ENCODE measurements at places on chromosomes 7 and 10.

DNA sequence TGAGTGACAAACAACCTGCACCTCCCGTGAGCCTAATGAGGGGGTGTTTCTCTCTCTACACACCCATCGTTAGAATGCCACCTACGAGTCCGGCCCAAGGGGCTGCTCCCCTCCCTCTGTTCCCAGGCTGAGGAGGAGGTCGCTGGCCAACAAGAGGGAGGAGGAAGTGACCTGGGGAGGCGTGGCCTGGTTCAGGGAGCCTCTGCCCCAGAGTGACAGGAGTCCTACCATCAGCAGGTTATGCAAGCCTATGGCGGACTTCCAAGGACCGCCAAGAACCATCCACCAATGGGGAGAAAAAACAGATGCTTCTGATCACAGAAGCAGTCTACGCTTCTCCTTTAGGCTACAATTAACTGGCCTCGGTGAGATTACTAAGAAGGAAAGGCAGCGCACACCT, 12.3 kb upstream of the EGFR start:
- no peak for DNase-seq

- no peak for DNase-seq
These were observed 90.0 kb downstream of the CCDC71L start for GRCh38 chr7:106570948-106571418.

- DNase-seq, result no peak
These were observed 459.1 kb downstream of the PTPRN2 start for GRCh38 chr7:158128572-158128971.

GRCh38 chr7:86963599-86964230, 95.7 kb downstream of the ELAPOR2 start:
- DNase-seq, result no peak

DNA sequence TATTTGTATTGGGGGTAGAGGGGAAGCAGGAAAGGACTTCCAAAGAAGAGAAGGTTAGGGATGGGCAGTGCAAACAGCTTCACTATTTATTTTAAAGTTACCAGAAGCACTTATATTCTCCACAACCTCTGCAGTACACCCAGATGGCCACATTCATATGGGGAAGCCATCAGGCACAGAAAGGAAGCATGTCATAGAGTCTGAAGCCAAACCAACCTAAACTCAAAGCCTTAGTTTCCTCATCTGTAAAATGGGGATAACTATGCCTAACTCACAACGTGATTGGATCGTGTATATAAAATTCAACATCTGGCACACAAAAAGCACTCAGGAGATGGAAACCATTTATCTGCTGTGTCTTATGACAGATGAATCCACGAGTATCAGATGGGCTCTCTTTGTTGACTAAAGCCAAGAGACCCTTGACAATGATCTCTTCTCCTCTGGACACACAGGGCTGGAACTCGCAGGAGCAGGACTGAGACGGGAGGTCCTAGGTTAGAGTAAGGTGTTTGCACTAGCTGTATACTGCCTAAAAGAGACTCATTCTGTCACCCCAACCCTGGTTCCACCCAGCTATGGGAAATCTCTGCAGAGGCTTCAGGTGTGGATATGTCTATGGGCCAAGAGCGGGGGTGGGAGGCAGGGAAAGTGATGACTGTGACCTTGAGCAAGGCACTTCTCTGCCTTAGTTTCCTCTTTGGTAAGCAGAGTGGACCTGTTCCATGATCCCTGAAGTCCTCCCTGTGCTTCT, 1.8 kb downstream of the KIAA1549 start:
- DNase-seq, result no peak

DNA sequence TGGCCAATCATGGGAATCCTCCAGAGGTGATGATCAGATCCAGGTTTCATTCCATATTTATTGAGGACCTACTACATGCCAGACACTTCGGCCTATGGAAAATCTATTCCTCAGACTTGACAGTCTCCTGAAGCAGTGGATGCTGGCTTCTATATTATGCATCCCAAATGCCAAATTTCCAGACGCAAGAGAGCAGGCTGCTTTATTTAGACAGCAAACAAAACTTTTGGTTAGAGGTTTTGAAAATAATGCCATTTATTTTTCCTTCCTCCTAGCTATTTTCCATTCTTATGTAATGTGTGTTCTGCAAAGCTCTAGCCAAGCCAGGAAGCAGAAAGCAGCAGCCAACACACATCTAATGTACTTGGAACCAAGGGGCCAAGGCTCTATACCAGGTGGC, 330.8 kb downstream of the GPAM start:
- DNase-seq, result no peak

GRCh38 chr7:39510864-39511354, 55.3 kb upstream of the YAE1 start:
- DNase-seq, result peak; percentile 19

GRCh38 chr10:77746047-77746707, 108.6 kb upstream of the KCNMA1 start:
- DNase-seq, result no peak

GRCh38 chr10:77036993-77037734, 600.4 kb downstream of the KCNMA1 start:
- no peak for DNase-seq

DNA sequence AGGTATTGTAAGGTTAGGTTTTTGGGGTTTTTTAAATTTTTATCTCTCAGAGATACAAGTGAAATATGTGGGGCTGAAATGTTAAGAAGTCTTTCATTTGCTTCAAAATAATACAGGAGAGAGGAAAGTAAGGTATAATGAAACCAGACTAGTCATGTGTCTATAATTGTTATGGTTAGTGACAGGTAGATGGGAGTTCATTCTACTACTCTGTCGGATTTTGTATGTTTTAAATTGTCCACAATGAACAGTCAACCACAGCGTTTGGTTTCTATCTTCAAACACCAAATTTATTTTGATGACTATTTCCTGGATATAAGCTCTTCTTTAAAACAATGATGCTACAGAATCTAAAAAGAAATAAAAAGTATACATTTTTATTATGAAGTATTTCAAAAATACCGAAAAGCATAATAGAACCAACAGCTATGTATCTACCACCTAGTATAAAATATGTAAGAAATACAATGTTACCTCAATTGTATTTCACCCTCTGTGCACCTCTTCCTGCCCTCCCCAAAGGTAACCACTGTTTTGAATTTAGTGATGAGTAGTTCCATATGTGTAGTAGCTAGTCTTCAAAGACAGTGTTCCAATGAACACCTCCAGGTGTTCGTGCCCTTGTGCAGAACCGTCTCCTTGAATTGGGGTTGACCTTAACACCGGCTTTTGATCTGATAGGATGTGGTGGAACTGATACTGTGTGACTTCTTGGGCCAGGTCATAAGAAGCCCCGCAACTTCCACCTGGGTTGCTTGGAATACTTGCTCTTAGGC, 74.8 kb upstream of the CDK1 start:
- no peak for DNase-seq

DNA sequence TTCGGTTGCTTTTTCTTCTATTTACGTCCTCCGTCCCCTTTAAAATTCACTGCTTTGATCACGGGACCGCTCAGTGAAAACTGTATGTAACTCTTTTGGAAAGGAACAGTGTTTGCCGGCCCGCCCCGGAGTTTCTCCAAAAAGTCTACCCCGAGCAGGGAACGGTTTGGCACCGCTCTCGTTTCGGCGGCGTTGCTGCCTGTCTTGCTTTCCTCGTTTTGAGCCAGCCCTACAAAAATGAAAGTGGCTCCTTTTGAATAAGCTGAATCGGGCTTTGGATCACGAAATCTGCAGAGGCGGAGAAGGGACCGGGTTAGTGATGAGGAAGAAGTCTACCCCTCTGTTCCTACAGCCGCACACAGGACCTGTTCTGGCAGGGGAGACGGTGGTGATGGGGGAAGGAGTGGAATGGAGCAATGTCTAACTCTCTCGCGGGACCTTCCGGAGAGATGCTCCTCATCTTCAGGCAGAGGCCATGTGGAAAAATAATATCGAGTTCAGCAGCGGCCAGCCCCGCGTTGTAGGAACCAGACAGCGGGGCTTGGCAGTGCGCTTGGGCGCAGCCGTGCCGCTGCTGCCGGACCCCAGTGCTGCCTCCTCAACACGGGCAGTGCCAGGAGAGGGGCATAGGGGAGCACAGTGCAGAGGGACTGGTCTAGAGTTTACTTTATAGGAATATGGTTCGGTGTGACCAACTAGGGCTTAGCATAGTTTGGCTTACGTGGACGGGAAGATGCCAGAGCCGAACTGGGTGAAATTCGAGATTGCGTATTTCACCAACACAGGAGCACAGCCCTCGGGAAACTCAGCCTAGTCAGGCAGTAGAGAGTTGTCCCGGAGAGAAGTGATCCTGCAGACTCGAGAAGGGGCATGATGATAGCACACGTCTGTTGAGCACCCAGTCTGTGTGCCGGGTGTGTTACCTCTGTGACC, 1.4 kb downstream of the HTRA1 start:
- no peak for DNase-seq

- DNase-seq, result peak; percentile 23
These were observed 98.2 kb downstream of the ANLN start for GRCh38 chr7:36487756-36488336.

DNA sequence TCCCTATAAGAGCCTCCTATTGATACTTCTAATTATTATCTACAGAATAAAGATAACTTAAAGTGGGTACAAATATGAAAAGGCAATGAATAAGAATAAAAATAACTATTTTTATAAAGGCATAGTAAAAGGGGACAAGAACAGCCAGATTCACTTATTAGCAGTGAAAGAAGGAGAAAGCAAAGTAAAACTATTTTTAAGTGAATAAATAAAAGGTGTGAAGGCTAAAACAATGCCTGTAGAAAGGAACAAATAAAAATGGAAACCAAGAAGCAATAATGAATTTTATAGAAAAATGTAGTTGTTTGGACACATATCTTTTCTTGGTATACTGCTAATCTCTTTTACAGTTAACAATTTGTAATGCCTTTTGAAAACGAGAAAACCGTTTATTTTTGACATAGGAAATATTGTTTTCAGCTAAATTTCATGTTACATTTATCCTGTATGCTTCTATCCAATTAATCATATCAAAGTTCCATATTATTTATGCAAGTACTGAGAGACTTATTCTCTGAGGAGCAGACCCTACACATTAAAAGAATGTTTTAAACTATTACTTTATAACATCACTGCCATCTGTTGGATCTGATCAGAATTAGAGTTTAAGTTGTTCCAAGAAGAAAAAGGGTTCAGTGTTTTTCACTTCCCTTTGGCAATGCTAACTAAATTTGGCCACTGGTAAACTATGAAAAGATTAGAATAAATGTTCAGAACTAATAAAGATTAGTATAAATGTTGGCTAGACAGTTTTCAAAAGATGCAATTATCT, 59.1 kb downstream of the ARMC3 start:
- DNase-seq, result no peak

GRCh38 chr7:27793780-27794179, 53.8 kb downstream of the TAX1BP1 start:
- no peak for DNase-seq

- no peak for DNase-seq
These were observed 102.1 kb downstream of the POLL start for GRCh38 chr10:101485681-101486554.

GRCh38 chr7:136528329-136528728, 340.1 kb upstream of the CHRM2 start:
- peak; percentile 26 for DNase-seq

DNA sequence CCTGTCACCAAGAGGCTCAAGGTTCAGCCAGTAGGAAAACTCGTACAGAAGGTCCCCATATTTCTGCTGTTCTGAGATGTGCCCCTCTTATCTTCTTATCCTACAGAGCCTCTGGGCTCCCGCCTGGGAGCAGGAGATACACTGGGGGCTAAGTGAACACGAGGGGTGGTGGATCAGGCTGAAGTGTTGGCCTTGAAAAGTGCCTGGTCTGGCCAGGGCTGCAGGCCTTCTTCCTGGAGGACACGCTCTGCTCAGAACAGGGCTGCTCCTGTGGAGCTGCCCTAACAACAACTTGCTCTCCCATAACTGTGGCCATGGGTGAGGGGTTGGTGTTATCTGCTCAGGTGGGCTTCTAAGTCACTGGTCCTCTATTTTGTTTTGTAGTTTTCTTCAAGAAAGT, 33.7 kb downstream of the C10orf120 start:
- no peak for DNase-seq

- DNase-seq, result no peak
These were observed 148.4 kb downstream of the CPEB3 start for GRCh38 chr10:92142512-92142911.

DNA sequence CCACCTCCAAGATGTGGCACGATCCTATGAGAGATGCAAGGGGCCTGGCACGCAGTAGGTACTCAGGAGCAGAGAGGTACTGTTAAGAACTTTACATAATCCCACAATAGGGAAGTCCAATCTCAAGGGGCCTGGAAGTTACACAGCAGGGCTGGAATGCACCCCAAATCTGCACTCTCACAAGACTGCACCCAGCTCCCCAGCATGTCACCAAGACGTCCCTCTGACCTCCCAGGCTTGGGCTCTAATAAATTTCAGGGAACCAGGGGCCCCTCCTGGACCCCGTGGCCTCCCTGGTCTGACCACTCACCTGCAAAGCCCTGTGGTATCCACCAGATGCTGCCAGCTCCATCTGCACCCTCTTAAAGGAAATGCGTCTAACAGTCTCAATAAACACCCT, 94.9 kb downstream of the OAT start:
- no peak for DNase-seq

DNA sequence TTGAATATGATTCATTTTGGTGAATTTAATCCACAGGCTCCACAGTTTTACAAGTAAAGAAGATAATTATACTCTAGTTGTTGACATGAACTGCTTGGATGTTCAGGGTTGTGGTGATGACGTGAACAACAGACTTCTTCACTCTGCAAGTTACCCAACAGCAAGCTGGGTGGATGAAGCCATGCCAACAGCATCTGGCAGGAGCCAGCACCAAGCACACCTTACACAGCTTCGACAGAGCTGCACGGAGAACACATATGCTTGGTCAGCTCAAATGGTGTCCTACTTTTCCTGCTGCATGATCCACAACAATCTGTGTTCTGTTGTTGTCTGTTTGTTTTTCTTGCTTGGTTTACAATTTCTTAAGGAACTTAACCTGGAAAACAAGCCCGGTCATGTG, 9.8 kb downstream of the NOD1 start:
- no peak for DNase-seq

- DNase-seq, result no peak
These were observed 69.0 kb upstream of the GPR158 start for GRCh38 chr10:25105743-25106260.

DNA sequence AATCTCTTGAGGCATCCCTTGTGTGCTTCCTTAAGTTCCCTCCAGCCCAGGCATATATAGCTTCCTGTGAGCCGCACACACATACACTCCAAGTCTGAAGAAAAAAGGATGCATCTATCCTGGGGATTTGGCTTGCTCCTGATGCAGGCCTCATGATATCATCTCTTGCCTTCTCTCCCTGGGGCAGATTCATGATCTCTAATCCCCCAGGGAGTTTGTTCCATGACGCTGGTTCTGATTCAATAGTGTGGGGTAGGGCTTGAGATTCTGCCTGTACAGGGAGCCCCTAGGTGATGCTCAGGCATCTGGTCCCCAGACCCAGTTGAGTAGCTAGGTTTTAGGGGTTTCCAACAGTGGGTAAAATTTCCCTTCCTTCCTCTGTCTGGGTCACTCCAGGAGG, 1.5 kb downstream of the PON1 start:
- no peak for DNase-seq

- DNase-seq, result no peak
These were observed 120.6 kb upstream of the AGK start for GRCh38 chr7:141430455-141431139.

Measured in kidney epithelial cell (primary cell).